ENCODE measurements at places on chromosomes 3 and 15. TPM values are rescaled to one million over a fixed set of nuclear protein-coding genes. Genes with fewer than 3 reads are reported as not detected.
A peak's percentile ranks its signal among the peaks of the same experiment; 100 is the strongest.

- no peaks in the 10 kb centered on the region for H3K4me1 ChIP-seq
- no peak for DNase-seq
- peak overlapping the region; percentile 90 for H3K27ac ChIP-seq
These were observed 664 bp downstream of the PPCDC start for GRCh38 chr15:75023872-75024636.

The RASL12 gene
- 10.3 TPM for total RNA-seq

The HIGD2B gene
- not detected for total RNA-seq

GRCh38 chr3:56928379-56929068, 126.8 kb upstream of the ARHGEF3 start:
- DNase-seq, result no peak
- peaks cover 3% of the 10 kb centered on the region for H3K4me1 ChIP-seq
- H3K4me3 ChIP-seq, result no peak overlapping the region
- no peaks in the 10 kb centered on the region for H3K27me3 ChIP-seq
- no peaks in the 10 kb centered on the region for H3K36me3 ChIP-seq

DNA sequence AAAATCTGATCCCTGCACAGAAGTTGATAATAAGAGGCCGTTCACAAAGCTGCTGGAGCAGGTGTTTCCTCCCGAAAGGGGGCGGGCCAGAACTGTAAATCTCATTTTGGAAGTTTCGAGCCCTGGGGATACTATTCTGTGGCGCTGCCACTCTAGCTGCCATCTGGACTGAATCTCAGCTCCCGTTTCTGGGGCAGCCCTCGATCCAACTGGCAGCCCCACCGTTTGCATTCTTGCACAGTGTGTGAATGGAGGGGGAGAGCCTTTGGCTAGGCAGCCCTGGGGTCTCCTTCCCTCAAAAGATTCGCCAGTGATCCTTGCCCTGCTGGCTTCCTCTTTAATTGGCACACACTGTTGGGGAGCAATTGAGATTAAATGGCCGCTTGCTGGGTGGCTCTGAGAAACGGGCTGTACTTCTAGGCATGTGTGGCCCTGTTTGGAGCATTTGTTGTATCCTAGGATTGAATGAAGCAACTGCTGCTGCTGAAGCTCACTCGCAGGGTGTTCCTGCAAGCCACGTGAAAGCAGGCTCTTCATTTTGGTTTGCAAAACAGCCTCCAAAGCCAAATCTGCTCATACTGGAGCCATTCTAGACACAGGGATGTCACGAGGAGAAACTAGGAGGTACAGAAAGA, 57.2 kb upstream of the TOPAZ1 start:
- H3K36me3 ChIP-seq, result no peaks in the 10 kb centered on the region
- DNase-seq, result no peak
- no peaks in the 10 kb centered on the region for H3K4me1 ChIP-seq
- no peaks in the 10 kb centered on the region for H3K27me3 ChIP-seq
- no peak overlapping the region for H3K27ac ChIP-seq

DNA sequence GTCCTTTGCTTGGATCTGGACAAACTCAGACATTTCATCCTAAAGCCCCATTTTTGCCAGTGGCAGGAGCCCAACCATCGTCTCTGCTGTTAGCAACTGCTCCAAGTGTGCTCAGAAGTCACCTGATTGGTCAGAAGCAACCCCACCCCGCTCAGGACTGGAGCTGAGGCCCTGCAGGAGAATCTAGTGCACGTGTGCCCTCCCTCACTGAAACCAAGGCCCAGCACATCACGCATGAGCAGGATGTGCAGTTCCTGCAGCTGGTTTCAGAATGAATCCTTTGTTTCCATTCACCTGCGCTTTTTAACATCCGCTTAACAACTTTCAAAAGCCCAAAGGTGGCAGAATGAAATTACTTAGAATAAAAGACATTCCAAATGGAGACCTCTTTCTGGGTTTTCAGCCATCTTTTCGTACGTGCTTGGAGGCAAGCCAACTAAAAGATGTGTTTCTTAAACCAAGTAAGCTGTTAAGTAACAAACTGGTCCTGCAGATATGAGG, 81.2 kb downstream of the SRGAP3 start:
- peaks cover 5% of the 10 kb centered on the region for H3K4me1 ChIP-seq
- H3K27me3 ChIP-seq, result no peaks in the 10 kb centered on the region
- H3K36me3 ChIP-seq, result no peaks in the 10 kb centered on the region
- H3K4me3 ChIP-seq, result no peak overlapping the region

The CCR8 gene
- not detected for total RNA-seq

DNA sequence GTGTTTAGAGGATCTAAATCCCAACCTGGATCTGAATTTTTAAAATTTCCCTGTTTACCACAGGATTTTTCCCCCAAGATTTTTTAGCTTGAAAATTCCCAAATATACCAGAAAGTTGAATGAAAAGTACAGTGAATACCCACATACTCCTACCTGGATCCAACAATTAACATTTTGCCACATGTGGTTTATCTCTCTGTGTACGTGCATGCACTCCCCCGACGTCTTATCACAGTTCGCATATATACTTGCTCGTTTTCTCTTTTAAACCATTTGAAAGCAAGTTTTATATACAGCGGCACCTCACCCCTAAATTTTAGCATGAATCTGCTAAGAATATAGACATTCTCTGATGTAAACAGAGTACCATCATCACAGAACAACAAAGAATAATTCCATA, 165.3 kb downstream of the ATG7 start:
- H3K4me3 ChIP-seq, result no peak overlapping the region
- H3K27ac ChIP-seq, result no peak overlapping the region
- H3K4me1 ChIP-seq, result no peaks in the 10 kb centered on the region
- H3K36me3 ChIP-seq, result no peaks in the 10 kb centered on the region

GRCh38 chr3:122313281-122313680, 11.8 kb upstream of the CSTA start:
- no peak for DNase-seq
- no peaks in the 10 kb centered on the region for H3K36me3 ChIP-seq
- H3K4me1 ChIP-seq, result no peaks in the 10 kb centered on the region
- no peak overlapping the region for H3K4me3 ChIP-seq

DNA sequence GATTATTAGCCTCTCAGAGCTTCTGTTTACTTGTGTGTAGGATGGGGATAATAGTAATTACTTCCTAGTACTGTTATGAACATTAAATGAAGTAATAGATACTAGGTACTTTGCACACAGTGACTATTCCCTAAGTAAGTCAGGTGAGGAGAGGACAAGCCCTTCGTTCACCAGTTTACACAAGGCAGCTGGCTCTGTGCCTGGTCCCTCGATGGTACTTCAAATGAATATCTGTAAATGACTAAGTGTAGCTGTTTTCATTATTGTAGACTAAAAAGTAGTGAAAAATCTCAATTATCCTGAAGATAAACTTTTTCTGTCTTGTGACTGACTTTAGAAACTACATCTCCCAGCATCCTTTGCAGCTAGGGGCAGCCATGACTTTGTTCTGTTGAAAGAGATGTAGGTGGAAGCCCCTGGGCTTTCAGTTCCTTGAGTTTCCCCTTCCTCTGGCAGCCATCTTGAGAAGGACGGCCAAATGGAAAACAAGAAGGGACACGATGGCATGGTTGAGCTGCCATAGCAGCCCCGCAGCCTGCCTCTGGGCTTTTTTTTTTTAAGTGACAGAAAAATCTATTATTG, 11.7 kb upstream of the WNT7A start:
- peaks cover 13% of the 10 kb centered on the region for H3K4me1 ChIP-seq
- DNase-seq, result no peak
- no peak overlapping the region for H3K27ac ChIP-seq

DNA sequence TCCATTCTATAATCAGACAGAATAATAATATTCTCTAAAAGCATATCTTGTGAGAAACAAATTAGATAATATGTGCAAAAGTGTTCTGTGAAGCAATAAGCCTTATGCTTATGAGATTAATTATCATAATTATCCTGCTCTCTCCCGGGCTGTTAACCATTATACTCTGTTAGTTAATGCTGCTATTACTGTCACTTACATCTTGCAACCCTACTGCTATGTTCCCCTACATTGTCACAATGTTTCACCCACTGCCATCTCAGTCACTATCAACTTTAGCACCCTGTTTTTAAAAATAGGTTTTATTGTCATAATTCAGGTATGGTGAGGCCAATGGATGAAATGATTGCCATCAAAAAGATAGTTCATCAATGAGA, 15.2 kb upstream of the KLHL24 start:
- H3K36me3 ChIP-seq, result no peaks in the 10 kb centered on the region
- H3K27me3 ChIP-seq, result no peaks in the 10 kb centered on the region
- no peak overlapping the region for H3K4me3 ChIP-seq
- peaks cover 5% of the 10 kb centered on the region for H3K4me1 ChIP-seq
- DNase-seq, result no peak

DNA sequence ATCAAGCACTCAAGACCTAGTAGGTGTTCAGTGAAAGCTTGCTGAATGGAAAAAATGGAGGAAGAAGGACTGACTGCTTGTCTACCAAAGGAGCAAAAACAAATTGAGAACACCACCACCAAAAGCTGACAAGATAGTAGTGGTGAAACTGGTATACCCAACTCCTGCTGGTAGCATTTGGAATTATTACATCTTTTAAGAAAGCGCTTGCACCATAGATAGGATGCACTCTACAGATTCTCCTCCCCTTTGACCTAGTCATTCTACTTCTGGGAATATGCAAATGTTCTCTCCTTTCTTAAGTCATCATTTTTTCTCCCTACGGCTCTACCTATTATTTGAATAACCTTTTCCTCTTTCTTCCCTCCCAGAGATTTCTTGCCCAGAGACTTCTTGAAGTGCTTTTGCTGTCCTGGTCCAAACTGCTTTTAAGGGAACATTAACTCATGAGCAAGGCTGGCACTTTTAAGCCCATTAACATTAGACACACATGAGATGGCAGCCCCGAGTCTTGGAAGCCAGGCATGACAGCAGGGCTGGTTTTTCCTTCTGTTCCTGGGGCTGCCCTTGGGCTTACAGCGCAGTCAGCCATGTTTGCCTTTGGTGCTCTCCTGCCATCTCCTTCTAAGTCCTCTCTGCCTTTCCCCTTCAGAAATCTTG, 75.0 kb upstream of the TLE3 start:
- no peaks in the 10 kb centered on the region for H3K27me3 ChIP-seq
- H3K4me3 ChIP-seq, result no peak overlapping the region
- H3K4me1 ChIP-seq, result no peaks in the 10 kb centered on the region
- no peaks in the 10 kb centered on the region for H3K36me3 ChIP-seq
- no peak for DNase-seq

DNA sequence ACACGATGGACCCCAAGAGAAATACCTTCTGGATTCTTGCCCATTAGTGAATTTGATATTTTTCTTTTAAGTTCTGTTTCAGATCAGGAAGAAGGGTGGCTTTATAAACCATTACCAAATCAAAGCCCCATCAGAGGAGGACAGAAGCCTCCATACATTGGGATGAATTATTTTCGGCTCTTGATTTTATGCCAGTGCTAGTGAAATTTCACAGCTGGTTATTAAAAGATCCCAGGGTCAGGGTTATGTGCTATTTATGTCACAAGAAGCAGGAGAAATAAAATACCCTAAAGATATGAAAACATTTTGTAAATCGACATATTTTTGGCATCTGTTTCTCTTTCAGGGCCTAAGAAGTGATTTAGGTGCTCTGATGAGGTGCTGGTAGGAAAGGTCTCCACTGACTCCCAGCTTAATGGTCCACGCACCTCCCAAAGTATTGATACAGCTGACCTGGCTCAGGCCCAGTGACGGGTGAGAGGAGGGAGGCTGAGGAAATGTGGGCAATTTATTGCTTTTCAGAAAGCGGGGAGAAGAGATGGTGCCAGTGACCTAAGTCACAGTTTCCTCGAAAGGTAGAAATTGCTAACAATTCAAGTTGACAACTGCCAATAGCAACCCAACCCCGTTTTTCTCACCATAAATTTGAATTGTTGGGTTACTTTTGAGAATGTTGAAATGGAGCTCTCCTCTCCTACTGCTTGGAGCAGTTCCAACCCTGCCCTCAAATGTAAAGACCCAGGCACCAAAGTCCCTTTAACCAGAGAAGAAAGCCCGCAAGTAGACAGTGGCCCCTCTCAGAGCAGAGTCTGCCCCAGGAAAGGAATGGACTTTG, 315.6 kb upstream of the NR2E3 start:
- no peaks in the 10 kb centered on the region for H3K4me1 ChIP-seq
- no peaks in the 10 kb centered on the region for H3K27me3 ChIP-seq
- no peak for DNase-seq

DNA sequence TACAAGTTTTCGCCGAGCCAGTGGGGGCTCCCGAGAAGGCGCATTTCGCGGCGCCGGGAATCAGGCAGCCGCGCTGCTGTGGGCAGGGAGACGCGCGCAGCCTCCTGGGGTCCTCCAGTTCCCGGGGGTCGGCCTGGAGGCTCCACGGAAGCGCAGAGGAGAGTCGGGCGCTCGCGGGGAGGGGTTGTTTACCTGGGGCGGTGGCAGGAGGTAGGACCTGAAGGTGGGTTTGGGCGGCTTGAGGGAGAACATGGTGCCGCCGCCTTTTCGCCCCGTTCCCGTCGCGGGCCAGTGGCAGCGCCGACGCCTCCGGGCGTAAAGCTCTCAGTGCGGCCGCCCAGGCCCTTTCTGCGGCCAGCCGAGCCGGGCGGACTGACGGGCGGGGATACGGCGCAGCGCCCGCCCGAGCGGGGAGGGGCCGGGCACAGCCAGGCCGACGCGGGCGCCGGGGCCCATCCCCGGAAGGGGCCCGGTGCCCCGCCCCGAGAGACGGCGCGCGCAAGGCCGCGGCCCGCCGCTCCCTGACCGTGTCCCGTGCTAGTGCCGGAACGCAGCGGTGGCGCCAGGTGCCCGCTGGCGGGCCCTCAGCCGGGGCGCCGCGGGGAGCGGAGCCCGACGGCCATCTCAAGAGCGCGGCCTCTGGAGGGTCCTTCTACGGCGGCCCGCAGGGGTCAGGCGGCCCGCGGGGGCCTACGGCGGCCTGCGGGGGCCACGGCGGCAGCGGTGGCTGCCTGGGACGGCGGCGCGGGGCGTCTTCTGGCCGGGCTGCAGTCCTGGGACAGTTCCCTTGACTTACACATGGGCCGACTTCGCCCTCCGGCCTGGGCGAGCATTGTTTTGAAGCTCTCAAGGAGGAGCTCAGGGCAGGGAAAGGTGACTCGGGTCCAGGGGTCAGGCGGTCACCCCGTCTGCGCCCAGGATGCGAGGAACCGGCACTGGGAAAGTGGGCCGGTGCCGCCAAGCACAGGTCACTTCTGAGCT, at the start of gene MTMR10:
Gene MTMR10 (minus strand): TSS at position 374 of the 981 bp plus-strand sequence. CDS start 122 bp downstream, at position 252.
- H3K4me3 ChIP-seq, result peak within 1 kb of the TSS; percentile 85
- no peaks in the 10 kb centered on the region for H3K27me3 ChIP-seq
- DNase-seq, result peak; percentile 86
- H3K4me1 ChIP-seq, result no peaks in the 10 kb centered on the region
- H3K27ac ChIP-seq, result peak within 1 kb of the TSS; percentile 81
- no peaks in the 10 kb centered on the region for H3K36me3 ChIP-seq

GRCh38 chr3:122077293-122078234, 22.4 kb downstream of the CD86 start:
- H3K27ac ChIP-seq, result no peak overlapping the region
- H3K4me3 ChIP-seq, result no peak overlapping the region
- no peaks in the 10 kb centered on the region for H3K4me1 ChIP-seq
- no peak for DNase-seq
- H3K27me3 ChIP-seq, result no peaks in the 10 kb centered on the region

DNA sequence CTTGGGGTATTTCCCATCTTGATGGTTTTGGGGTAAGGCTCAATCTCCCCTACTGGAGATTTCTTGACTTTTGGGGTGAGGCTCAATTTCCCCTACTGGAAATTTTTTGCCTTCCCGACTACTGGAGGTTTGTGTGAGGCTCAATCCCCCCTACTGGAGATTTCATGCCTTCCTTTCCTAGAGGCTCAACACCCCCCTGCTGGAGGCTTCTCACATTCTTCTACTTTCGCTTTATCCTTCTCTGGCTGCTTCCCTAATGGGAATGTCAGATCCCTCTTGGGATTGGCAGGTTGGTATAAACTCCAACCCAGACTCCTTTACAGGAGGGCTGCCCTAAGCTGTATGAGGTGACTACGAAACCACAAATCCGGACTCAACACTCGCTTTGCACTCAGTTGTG, 49.2 kb downstream of the KATNBL1 start:
- H3K27me3 ChIP-seq, result no peaks in the 10 kb centered on the region
- H3K27ac ChIP-seq, result no peak overlapping the region
- DNase-seq, result no peak
- H3K4me1 ChIP-seq, result peaks cover 11% of the 10 kb centered on the region

All from H1 (cell line).